ENCODE measurements at places on chromosomes 5 and 9.

GRCh38 chr5:144582066-144582465 lies 411.4 kb downstream of the KCTD16 start:
- no peak for DNase-seq

DNA sequence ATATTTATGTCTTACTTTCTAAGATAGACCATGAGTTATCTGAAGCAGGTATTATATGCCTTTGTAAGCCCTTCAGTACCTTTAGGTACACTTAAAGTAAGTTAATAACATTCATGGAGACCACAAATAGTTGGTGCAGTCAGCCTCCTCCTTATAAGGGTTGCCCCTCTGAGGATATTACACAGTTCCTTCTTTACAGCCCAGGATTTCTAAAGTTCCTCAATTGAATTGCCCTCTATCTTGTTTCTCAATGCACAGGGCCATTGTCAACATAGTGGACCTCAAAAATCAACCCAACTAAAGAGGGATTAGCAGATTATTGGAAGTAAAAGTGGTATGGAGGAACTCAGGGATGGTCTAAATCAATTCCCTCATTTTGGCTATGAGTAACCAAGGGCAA lies 50.3 kb downstream of the HMHB1 start:
- no peak for DNase-seq

GRCh38 chr5:154690488-154690887 lies 64.7 kb upstream of the LARP1 start:
- DNase-seq, result no peak

DNA sequence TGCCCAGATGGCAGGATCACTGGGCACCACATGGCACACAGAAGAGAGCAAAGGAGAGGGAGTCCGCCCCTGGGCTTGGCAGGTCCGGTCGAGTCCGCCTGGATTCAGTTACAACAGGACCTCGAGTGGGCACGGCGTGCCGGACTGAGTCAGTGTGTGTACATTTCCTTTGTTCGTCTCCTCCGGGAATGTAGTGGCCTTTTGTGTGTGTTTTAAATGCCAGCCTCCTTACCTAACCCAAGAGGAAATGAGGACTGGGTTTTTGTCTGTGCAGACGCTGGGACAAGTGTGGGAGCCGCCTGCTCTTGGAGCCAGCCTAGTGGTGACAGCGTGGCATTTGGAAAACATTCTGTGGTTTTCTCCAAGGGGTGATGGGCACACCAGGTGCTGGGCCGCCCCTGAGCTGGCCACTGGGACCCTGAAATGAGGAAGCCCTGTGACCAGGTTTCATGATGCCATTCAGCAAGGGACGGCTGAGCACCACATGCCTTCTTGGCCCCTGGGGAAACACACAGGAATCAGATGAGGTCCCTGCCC lies 9.6 kb downstream of the NEK6 start:
- no peak for DNase-seq

- no peak for DNase-seq
These were observed 449.0 kb downstream of the CCDC171 start for GRCh38 chr9:16001856-16002255.

DNA sequence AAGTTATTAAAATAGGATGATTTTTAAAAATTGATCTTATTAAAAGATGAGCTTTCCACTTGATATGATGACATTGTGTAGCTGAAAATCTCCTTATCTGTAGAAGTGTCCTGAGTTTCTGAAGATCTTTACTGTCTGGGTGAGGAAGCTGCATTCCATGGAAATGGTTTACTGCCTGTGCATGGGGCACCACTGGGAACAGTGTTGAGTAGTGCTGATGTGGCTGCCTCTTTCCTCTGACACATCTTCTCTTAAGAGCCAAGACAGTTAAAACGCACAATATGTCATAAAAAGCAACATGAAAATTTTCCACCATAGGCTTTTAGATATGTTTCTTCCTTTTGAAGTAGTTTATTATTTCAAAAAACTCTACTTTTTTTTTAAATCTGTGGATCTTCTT lies 24.6 kb downstream of the SECISBP2 start:
- DNase-seq, result no peak

DNA sequence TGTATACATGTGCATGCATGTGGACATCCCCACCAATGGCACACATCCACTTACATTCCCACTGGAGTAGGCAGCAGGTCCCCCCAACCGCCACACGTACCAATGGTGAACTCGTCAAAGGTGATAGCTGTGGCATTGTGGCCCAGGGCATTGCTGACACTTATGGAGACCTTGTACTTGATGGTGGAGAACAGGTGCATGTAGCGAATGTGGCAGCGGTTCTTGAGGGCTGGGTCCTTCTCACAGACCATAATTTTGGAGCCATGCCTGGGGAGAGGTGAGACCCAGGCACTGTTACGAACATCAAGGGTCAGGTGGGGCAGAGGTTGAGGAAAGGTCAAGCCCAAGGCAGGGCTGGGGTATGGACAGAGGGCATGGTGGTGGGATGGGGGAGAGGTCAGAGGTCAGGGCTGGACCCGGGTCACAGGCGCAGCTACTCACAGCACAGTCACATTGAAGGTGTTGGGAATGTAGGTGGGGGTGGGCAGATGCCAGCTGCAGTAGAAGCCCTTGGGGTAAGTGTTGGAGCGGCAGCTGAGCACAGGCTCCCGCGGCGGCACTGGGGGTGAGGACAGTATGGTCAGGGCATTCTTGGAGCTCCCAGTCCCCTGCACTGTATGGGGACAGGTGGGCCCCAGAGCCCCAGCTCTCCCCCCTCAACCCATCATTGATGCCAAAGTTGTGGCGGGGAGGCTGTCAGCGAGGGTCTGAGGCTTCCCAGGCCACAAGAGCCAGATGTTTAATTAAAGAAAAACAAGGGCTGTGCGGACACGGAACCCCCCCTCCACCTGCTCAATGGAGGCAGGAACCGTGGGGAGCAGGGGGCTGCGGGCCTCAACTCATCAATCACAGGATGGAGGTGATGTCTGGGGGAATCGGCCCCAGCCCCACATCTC lies 31.9 kb downstream of the CNTFR start:
- no peak for DNase-seq

DNA sequence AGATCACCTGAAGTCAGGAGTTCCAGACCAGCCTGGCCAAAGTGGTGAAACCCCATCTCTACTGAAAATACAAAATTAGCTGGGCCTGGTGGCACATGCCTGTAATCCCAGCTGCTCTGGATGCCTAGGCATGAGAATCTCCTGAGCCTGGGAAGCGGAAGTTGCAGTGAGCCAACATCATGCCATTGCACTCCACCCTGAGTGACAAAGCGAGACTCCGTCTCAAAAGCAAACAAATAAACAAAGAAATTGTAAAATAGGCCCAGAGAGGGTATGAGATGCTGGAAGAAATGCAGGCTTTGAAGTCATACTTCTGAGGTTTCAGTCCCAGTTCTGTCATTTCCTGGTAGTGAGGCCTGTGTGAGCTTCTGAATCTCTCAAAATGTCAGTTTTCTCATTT lies 5.3 kb upstream of the ARHGEF37 start:
- DNase-seq, result no peak

DNA sequence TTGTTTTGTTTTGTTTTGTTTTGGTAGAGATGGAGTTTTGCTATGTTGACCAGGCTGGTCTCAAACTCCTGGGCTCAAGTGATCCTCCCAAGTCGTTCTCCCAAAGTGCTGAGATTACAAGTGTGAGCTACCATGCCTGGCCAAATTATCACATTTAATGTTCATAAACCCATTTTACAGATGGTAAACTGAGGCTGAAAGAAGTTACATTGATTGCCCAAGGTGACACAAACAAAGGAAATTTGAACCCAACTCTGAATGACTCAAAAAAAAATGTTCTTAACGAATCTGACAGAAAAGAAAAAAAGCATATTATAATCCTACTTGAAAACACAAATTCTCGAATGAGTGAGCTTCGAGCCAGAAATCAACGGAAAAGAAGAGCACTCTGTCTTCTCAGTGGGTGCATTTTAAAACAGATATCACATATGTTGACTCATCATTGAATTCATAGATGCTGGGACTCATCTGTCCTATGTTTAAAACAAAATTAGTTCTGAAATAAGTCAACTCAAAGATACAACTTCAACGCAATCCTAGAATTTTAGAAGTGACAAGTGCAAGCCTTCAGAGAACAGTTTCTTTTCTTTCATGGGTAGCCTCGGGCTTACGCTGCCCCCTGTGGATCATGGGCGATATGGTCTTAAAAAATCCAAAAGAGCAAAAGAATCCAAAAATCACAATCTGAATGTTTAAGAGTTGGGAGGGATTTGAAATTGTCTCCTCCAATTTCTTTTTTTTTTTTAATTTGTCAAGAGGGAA lies 28.4 kb downstream of the TIMD4 start:
- no peak for DNase-seq

DNA sequence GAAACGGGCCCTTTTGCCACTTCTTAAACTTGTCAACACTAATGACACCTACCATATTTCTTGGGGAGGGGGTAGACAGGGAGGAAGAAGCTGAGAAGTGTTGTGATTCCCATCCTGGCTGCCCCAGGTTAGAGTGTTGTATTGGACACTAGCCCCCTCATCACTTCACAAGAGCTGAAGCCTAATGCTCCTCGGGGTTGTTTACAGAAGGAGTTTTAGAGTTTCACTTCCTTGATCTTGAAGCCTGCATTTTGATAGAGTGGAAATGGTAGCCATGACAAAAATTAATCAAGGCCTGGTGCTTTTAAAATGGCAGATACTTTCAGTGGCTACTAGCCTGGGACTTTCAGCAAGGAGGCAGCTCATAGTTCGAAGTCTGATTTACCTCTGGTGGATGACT lies 11.0 kb upstream of the FAM120AOS start:
- no peak for DNase-seq

DNA sequence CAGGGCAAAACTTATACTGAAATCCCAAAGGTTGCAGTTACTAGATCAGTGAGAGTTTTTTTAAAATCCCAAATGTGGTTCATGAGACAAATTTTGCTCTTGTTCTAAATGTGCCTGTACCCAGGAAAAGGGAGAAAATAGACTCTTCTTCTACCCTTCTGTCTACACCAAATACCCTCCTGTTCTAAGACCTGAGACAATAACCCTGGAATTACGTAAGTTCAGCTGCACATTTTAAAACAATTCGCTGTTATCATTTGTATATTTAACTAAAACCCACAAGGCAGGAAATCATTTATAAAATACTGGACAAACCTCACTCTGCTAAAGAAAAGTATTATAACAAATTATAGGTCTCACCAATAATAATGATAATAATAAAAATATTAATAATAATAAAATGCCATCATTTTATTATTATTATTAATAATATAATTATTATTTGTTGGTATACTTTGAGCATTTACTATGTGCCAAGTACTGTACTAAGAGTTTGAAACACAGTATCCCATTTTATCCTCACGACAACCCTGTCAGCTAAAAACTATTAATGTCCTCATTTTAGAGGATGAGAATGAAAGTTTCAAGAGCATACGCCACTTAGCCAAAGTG lies 49.8 kb upstream of the AFAP1L1 start:
- DNase-seq, result no peak

DNA sequence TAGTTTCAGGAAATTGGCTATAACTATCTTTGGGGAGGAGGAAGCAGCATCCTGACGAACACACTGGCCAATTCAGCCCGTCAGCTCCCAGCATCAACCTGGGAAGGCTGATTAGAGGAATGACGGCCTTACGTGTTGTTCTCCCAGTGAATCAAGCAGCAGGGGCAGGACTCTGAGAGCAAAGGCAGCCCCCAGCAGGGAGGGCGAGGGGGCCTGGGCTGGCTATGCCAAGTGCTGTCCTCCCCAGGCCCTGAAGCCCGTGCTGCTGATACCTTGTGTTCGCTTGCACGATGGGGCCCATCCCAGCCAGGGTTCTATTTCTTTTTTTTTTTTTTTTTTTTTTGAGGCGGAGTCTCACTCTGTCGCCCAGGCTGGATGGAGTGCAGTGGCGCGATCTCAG lies 254.1 kb downstream of the FSTL4 start:
- DNase-seq, result no peak

DNA sequence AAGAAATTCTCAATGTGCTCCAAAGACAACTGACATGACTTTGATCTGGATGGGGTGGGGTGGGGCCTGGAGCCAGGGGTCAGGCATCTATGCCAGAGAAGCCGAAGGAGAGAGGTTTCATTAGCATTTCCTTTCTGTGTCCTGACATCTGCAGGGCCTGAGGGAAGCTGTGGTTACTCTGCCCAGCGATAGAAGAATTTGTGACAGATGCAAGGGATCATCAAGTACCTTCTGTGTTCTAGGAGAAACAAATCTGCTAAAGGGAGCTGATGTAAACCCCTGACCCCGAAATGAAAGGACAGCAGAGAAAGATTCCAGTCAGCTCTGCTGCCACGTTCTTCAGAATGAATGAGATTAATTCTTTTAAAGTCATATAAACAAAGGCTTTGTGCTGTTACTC lies 335.7 kb downstream of the PRELID2 start:
- no peak for DNase-seq

- DNase-seq, result no peak
These were observed 93.9 kb upstream of the EDIL3 start for GRCh38 chr5:84478603-84479002.

DNA sequence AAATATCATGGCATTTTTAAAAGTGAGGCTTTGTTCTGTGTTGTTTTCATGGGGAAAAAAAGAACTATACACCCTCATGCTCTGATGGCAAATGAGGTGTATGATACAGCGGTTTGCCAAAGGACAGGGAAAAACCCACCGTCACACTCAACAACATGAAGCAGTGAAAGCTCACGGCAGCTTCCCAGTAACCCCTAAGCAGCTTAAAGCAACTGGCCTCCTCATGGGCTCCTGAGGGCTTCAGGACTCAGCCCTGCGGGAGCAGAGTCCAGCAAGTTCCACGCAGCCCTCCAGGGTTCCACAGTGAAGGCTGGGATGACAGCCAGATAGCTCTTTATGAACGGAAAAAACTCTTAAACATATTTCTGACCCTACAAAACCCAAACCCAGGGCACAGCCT lies 12.9 kb downstream of the BARHL1 start:
- DNase-seq, result no peak

DNA sequence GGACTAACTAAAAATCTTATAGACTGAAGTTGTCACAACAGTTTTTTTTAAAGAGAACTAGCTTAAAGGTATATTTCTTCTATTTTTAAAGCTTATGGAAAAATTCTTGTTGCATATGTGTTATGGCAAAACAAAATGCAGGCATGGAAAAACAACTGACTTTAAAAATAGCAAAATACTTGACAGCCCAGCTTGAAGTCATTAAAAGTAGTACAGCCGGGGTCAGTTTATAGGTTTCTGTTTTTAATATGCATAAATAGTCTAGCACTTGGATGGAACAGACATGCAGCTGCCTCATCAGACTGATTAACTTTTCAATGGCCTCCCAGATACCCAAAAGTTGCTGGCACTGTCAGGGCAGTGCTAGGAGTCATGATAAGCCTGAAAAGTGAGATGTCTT lies 22.3 kb upstream of the ARL15 start:
- no peak for DNase-seq

- DNase-seq, result no peak
These were observed 63.8 kb downstream of the TMEM252 start for GRCh38 chr9:68476847-68477246.
